Panc1 (cell line): ENCODE measurements at places on chromosomes 13 and 19.

- no peak for DNase-seq
These were observed 4.4 kb upstream of the TBC1D4 start for GRCh38 chr13:75486146-75487062.

GRCh38 chr19:46718157-46718933 lies 1.4 kb upstream of the PRKD2 start:
- no peak for DNase-seq

GRCh38 chr13:109154966-109155761 lies 525.8 kb downstream of the MYO16 start:
- DNase-seq = no peak

DNA sequence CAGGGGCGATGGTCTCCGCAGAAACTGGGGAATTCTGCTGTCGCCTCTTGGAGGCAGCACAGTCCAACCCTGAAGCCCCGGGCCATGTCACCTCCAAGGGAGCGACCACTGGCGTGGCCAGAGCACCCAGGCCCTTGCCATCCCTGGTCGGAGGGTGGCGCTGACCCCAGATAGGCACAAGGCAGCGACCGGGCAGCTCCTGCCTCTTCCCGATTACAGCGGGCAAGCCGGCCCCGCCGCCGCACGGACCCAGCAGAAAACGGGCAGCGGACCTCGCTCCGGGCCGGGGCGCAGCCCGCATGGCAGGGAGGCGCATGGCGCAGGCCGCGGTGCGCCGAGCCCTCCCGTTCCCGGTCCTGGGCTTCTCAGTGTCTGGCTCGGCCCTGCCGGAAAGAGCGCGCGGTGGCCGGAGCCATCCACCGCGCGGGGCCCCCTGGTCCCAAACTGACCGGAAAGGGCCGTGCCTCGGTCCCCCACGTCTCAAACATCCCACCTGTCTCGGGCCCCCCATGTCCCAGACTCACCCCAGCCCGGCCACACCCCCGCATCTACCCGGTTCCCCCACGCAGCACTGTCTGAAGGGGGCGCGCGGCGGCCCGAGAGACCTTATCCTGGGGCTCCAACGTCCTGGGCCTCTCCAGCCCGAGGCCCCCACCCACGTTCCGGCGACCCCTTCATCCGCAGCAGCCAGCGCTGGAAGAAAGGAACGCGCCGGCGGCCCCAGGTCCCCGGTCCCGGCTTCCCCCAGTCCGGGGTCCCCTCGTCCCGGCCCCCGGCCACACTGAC lies 727 bp downstream of the CERS1 start:
- no peak for DNase-seq

GRCh38 chr19:48926909-48927308 lies 6.6 kb upstream of the DHDH start:
- DNase-seq = peak; percentile 83

- DNase-seq = no peak
These were observed 83.9 kb upstream of the TSC22D1 start for GRCh38 chr13:44660050-44660449.

- DNase-seq = no peak
These were observed 1.9 kb upstream of the LINGO3 start for GRCh38 chr19:2309734-2310362.

- DNase-seq = no peak
These were observed 15.2 kb upstream of the TOMM40 start for GRCh38 chr19:44875666-44876451.

DNA sequence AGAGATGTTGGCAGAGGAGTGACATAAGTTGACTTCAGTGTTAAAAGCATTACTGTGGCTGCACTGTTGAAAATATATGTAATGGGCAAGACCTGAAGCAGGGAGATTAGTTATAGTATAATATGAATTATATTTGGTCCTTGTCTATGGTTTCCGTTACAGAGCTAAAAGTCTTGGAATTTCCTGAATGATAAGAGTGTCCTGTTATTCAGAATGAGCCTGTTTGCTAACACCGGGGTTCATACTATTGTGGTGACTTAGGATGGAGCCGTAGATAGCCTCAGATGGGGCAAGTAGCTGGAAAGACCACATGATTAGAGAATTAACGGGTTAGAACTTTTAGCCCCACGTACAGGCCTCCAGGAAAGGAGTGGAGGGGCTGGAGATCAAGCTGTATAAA lies 5.7 kb downstream of the USPL1 start:
- no peak for DNase-seq

DNA sequence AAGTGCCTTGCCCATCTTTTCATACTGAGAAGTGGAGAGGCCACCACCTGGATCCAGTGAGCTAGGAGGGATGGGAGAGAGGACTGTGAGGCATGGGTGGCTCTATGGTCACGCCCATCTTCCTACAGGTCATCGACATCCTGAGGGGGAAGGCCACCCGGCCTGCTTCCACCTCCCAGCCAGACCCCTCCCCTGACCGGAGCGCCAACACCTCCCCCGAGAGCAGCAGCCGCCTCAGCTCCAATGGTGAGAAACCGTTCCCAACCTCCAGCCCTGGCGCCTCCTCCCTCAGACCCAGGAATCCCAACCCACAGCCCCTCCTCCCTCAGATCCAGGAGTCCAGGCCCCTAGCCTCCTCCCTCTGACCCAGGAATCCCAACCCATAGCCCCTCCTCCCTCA lies 10.1 kb downstream of the BCL3 start:
- DNase-seq = no peak

GRCh38 chr13:39985071-39985470 lies 329.6 kb downstream of the COG6 start:
- DNase-seq = no peak

DNA sequence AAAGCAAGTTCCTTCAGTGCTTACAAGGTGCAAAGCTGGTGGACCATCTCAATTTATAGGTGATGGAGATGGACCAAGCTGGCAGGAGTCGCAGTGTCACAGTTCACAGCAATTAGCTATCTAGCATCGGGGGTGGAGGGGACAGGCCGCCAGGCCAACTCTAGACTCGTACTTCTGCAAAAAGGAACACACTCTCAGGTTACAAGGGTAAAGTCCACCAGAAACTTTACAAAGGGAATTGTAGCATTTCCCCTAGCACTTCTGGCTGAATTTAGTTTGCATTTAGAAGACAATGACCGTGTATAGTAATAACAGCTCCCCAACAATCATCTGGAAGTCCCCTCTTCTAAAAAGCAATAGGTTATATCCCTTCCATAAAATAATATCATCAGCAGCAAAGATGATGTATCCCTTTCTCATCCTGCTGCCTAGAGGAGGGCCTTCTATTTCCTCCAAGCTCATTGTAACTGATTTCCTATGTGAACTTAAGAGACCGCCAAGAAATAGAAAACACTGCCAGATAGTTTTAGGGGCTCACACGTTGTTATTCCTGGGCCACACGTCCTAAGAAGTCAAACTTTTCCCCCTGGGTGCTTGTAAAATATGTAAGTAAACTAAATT lies 8.5 kb upstream of the DOCK9 start:
- no peak for DNase-seq

- DNase-seq = no peak
These were observed 13.7 kb upstream of the SLC7A10 start for GRCh38 chr19:33239223-33239975.

DNA sequence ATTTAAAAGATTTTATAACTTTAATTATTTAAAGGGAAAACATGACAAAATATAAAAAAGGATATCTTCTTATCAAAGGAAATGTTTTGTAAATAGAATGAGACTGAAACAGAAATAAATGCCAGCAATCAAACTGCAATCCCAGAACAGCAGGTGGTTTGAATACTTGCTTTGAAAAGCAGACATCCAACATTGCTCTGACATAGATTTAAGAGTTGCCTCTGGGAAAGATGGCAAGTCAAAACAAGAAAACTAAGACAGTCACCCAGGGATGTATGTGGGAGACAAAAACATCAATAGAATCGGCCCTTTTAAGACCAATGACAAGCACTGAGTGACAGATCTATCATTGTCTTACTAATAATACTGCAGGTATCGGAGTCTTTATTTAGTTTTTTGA lies 789.7 kb upstream of the GPC6 start:
- no peak for DNase-seq

GRCh38 chr13:79909644-79910043 lies 428.7 kb downstream of the NDFIP2 start:
- DNase-seq = no peak

DNA sequence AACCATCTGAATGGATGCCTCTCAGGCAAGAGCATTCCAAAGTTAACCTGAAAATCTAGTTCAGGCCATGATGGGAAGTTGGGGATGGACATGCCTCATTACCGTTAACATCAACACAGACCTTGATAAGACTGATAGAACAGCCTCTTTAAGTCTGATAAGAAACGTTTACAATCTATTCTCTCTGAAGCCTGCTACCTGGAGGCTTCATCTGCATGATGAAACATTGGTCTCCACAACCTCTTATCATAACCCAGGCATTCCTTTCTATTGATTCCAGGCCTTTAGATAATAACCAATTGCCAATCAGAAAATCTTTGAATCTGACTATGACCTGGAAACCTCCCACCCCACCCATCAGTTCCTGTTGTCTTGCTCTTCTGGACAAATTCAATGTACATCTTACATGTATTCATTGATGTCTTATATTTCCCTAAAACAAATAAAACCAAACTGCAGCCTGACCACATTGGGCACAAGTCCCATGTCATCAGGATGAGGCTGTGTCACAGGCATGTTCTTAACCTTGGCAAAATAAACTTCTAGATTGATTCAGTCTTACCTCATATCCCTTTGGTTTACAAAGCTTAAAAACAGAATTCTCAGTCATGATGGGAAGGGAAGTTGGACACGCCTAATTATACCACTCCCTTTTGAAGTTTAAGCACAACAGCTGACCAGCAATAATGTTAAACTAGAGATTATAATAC lies 843.8 kb upstream of the SPRY2 start:
- DNase-seq = no peak

DNA sequence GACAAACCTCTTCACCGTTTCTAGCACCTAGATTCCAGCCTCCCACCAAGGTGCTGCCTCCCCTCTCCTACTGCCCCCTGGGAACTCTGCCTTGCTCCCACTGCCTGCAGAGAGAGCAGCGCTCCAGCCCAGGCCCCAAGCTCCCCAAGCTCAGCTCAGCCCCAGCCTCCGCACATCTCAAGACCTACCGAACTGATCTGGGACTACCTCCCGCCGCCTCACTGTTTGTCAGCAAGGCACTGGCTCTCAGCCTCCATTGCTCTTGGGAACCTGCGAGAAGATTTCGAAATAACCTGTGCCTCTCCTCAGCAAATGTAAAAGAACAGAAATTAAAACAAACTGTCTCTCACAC lies 92.4 kb upstream of the GPR183 start:
- no peak for DNase-seq

DNA sequence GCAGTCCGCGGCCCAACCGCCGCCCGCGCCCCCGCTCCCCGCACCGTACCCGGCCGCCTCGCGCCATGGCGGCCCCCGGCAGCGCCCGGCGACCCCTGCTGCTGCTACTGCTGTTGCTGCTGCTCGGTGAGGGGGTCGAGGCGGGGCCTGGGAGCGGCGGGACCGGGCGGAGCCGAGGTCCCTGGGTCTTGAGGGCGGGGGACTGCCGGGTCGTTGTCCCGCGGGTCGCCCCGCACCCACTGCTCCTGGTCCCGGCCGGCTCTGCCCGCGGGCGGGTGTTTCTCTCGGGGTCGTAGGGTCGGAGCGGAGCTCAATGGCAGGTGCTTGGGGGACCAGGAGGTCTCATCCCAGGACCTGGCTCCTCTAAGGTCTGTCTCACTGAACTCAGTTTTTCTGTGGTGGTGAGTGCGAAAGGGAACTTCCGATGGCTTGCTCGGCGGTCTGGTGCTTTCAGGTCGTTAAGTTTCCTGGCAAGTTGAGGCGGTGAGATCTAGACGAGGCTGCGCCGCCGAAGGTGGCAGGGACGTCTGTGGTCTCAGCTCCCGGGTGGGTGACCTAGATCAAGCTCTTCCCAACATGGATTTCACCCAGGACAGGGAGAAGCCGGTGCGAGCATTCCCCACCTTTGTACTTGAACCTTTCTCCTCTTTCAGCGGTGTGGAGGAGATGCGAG lies 467 bp downstream of the LAMP1 start:
- no peak for DNase-seq
